ENCODE measurements at places on chromosomes 5 and 9. TPM values are rescaled to one million over a fixed set of nuclear protein-coding genes. Genes with fewer than 3 reads are reported as not detected.

DNA sequence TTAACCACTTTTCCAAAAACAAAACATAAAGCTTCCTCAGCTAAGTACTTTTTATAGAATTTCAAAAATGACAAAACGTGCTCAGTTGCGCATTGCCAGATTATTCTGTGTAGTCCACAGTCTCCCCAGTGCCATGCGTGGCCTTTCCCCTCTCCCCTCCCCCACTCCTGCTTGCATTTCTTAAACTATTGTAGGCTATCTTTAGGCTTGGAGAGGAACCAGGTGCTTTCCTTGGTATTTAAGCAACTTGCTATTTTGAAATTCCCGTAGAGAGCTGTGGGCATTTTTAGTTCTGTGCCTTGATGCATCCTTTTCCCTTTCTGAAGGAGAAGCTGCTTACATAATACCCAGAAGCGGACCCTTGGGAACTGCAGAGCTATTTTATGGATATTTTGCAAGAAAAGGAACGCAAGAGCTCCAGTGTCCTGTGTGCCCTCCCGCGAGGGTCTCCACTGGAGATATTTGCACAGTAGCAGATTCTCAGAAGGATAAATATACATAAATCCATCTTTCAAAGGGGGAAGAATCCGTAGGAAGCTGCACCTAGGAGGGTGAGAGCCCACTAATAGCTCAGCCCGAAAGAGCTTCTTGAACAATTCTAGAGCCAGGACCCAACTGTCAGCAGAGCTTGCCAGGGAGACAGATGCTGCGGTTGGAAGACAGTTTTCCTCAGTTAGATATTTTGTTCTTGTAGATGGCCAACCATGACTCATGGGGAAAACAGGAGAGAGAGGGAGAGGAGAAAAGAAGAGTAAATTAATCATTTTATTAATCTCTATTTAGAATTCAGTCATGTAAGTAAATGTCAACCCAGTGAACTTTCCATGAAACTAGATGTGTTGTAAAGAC lies 1298.3 kb upstream of the WWC1 start:
- DNase-seq = no peak

DNA sequence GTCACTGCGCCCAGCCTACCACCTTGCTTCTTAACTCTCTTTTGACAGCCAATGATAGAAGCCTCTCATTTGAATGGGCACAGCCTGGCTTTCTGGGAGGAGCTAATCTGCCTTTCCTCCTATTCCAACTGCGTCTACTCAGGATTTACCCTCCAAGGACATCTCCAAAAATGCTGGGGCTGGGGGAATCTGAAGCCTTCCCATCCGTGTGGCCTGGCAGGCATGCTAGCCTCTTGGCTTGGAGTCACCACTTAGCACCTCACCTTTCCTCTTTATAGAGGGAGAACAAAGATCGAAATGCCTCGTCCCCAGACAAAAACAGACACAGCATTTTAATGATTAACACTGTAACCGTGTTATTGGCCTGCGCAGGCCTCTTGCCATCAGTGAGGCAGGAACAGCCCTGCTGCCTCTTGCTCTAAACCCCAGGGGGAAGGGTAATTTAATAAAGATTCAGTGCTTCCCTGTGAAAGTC lies 108.2 kb upstream of the KLF4 start:
- DNase-seq = no peak

GRCh38 chr5:100537946-100538345 lies 2.8 kb downstream of the FAM174A start:
- DNase-seq = no peak

DNA sequence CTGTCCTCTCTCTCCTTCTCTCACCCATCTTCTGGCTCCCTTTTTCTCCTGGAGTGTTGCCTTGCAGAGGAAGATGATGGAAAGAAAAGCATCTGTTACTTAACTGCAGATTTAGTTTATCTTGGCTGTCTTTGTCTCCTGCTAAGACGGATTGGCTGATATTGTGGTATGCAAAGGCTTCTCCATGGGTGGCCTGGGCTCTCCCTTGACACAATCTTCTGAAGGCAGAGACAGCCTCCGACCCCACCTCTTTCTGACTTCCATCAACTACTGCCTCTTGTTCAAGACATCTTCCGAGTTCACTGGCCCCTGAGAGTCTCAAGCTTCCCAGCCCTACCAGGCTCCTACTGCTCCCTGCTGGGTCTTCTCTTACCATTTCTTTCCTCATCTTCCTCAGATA lies 403.7 kb downstream of the LRRC70 start:
- no peak for DNase-seq

TMEM232 gene
- total RNA-seq = 0.76 TPM

Measured in suprapubic skin (tissue), 4 donors.